ENCODE measurements at places on chromosomes 1 and 21.

- DNase-seq = no peak
Observed at GRCh38 chr1:1038694-1039093, 18.8 kb downstream of the AGRN start.

DNA sequence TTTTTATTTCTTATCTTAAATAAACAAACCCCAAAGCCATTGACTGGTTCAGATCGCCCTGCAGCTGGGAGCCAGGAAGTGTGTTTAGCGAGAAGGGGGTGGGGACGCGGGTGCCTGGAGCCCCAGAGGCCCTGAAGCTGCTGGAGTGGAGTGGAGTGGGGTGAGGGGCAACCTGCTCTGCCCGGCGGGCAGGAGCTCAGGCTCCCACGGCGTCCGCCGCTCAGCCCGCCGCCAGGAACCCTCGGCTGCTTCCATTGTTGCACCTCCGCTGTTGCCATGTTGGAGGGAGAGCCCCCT is 673 bp downstream of the PIK3C2B start:
- peak; percentile 23 for DNase-seq

DNA sequence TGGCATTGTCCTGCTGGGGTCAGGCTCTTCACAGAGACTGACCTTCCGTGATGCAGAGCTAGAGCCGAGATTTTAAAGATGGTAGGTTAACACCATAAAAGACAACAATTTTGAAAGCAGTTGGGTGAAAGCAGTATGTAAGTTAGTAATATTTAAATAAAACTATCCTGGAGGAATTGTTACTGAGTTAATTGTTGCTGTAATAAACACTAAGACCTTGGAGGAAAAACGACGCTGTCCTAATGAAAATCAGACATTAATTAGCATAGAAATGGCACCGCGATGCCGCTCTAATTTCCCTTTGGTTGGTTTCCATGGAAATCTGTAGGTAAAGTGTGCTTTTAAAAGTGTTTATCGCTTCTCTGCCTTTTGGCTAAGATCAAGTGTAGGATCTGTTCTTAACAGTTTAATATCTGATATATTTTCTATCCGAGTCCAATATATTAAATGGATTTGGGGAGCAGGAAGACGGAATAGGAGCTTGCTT is 745 bp upstream of the ANP32E start:
- DNase-seq = no peak

DNA sequence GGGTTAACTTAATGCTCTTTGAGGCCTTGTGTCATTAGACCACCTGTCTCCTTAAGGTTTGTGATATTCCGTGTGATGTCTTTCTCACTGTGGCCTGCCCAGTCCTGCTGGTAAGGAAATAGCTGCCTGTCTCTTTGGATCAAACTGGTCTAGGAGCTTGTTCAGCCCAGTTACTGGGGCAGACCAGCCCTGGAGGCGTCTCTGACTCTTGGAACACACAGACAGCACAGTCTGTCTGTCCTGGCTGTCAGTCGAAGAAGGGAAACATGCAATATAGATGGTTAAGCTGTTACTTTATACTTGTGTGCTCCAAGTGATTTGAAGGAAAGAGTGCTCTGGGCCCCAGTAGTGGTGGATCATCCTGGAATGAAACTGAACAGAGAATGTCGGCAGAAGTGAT is 20.4 kb downstream of the PBX1 start:
- DNase-seq = no peak

GRCh38 chr1:161350671-161351070 is 17.0 kb downstream of the CFAP126 start:
- DNase-seq = no peak

- no peak for DNase-seq
Observed at GRCh38 chr1:211331011-211331709, 4.5 kb downstream of the TRAF5 start.

GRCh38 chr1:18166929-18167328 is 59.3 kb downstream of the IGSF21 start:
- DNase-seq = no peak

DNA sequence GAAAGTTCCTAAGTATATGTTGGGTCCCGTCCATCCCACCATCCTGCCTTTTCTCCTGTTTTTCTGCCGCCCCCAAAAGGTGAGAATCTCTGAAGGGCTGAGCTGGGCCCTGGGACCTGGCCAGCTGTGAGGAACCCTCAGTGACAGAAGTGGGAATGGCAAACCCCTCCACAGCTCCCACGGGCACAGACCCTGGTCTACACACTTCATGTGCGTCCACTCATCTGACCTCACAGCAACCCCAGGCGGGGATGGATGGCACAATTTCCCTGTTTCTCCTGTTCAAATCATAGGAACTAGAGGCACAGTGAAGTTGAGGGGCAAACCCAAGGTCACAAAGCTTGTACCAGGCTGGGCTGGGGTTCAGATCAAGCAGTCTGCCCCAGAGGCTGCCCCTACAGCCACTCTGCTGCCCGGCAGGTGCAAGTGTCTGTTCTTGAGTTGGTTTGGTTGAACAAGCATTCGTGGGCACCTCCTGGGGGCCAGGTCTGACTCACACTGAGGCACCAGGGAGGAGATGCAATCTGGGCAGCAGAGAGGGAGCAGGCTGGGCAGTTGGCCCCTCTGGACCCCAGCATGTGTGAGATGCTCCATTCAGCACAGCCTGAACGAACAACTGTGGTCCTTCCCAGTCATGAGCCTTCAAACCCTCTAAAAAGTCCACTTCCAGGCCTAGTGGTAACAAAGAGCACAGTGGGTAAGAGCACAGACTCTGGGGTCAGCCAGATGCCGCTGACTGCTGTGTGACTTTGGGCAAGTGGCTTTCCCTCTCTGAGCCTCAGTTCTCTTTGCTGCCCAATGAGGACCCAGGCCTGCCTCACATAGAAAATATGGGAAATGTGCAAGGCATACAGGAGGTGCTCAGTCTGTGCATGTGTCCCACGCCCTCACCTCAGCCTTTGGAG is 4.0 kb downstream of the EDN2 start:
- no peak for DNase-seq

DNA sequence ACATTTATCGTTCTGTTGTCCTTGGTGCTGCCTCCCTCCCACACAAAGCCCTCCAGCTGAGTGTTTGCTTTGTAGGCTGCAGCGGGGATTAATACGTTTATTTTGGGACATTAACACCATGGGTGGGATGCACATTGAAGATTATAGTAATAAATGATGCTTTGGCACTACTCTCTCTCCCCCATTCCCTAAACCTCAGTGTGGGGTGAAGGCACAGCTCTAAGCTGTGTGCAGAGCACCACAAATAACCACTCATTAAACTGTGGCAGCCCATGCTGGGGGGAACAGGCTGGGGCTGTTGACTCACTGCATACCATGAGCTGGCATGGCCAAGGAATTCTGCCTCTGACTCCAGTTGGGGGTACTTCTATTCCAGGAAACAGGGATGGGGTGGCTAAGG is 7.7 kb downstream of the PCP4L1 start:
- DNase-seq = no peak

DNA sequence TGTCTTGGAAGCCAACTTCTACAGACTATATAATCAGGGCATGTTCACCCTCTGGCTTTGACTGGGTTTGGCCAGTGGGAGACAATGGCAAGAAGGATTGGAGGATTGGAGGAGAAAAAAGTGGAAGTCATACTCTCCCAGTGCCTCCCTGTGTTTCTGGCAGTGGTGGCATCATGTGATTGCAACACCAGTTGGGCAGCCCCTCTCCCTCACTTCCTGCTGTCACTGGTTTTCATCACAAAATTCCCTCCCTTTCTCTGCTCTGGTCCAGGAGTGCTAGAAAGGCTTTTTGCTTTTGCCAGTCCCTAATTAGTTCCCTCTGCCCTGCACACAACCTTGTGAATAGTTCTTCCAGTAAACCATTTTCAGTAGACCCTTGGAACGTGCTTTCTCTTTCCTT is 3.7 kb upstream of the QSOX1 start:
- no peak for DNase-seq

GRCh38 chr21:27759091-27759659 is 792.3 kb upstream of the ADAMTS5 start:
- DNase-seq = no peak

GRCh38 chr21:44426663-44427191 is 28.6 kb upstream of the LRRC3 start:
- DNase-seq = no peak

GRCh38 chr1:192732787-192733186 is 76.1 kb upstream of the RGS2 start:
- DNase-seq = no peak

GRCh38 chr1:240577095-240577494 is 34.9 kb downstream of the GREM2 start:
- no peak for DNase-seq

- no peak for DNase-seq
Observed at GRCh38 chr1:58436615-58437297, 109.8 kb downstream of the OMA1 start.

GRCh38 chr21:32611471-32611997 is 643 bp downstream of the CFAP298 start:
- DNase-seq = peak; percentile 18

DNA sequence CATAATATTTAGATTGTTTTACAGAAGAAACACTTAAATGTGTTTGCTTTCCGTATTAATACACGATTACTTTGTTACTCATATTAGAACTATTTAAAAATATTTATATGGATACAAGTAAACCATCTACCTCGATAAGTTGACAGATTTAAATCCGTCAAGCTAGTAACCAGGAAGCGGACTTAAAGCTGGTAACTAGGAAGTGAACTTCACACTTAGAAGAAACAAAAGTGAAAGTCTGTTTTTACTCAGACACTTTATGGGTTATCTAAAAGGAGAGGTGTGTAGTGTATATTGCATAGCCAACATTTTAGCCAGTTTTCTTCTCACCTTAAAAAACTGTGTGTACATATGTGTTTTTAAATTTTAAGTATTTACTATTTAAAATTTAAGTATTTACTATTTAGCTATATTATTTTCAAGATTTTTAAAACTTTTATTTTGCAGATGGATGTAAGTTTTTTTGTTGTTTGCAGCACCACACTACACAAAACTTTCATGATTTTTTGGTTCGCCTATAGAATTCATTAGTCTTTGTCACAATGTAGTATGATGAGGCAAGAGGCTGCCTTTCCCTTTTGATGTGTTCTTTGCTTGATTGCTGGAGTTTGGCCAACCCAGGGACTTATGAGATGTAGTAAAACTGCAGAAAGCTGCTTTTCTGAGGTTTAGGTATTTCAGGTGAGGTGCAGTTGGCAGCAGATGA is 2.7 kb downstream of the USP25 start:
- DNase-seq = no peak

DNA sequence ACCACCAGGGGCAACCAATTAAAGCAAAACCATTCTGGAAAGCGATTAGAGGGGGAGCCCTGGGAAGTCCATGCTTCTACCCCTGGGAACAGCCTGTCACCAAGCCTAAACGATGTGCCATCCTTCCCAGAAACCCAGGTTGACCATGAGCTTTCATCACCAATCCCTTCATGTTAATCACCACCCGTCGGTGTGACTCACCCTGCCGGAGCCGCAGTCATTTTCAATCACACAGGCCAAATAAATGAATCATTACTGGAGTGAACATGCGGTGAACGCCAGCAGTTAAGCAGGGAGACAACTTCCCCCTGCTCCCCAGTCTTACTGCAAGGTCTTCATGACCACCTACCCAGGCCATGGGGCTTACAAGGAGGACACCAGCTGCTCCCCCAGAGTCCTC is 308.8 kb downstream of the AJAP1 start:
- DNase-seq = no peak

- no peak for DNase-seq
Observed at GRCh38 chr21:29238053-29238966, 60.4 kb upstream of the BACH1 start.

DNA sequence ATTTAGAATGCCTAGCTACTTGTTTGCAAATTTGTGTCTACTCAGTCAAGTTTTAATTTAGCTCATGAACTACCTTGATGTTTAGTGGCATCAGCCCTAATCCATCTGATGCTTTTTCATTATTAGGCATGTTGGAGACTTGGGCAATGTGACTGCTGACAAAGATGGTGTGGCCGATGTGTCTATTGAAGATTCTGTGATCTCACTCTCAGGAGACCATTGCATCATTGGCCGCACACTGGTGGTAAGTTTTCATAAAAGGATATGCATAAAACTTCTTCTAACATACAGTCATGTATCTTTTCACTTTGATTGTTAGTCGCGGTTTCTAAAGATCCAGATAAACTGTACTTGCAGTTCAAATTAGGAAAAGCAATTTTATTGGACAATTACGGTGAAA is 7.6 kb downstream of the SOD1 start:
- DNase-seq = no peak

DNA sequence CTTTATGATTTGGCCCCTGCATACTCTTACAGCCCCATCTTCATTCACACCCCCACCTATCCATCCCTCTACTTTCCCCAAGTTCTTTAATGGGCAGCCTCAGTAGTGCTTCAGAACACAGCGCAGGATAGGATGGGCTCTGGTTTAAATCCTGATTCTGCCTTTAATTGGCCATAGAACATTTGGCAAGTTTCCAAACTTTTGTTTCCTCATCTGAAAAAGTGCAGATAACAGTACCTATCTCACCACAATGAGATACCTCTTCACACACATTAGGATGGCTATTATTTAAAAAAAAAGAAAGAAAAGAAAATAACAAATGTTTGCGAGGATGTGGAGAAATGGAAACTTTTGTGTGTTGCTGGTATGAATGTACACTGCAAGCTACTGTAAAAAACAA is 142.5 kb upstream of the VANGL1 start:
- no peak for DNase-seq

GRCh38 chr1:214588963-214589597 is 13.9 kb upstream of the CENPF start:
- DNase-seq = no peak

- peak; percentile 45 for DNase-seq
Observed at GRCh38 chr1:101235696-101236515, 913 bp upstream of the S1PR1 start.

- no peak for DNase-seq
Observed at GRCh38 chr1:56703747-56704146, 58.6 kb downstream of the PRKAA2 start.

DNA sequence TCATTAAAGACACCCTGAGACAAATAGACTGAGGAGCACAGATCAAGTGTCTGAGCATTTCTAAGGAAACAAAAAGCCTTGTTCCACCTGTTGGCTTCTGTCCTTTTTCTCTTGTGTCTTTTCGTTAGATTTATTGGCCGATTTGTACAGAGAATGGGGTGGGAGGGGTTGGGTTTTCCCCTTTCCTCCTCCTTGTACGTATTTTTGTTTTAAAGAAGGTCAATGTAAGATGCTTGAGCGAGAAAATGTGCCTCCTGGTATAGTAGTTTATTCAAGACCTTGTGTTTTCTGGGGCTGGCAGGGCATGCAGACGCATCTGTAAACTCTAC is 1.2 kb downstream of the BCL9 start:
- no peak for DNase-seq

- DNase-seq = no peak
Observed at GRCh38 chr1:167110586-167110985, 16.7 kb downstream of the STYXL2 start.

DNA sequence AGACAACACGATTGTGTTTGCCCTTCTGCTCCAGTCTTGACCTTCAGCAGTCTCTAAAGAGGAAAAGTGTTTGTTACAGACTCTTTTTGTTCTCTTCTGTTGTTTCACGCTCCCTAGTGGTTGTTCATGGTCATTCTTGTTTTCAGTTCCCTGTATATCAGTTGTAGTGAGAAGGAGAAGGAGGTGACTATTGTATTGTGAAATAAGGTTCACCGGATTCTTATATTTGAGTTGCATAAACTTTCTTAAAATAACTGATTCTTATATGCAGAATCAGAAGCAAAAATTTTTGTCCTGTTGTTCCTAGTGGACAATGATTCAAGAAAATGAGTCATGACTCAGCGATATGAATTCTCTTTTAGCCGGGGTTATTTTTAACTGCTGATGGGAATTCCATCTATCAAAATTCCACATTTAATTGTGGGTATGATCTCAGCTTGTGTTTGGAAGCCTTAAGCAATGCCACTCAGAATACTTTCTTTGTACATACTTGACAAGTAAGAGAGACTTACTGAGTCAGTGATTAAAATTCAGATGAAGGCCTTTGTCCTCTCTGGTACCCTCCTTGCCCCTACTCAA is 152.2 kb downstream of the CLEC20A start:
- DNase-seq = no peak
